Sciatic nerve (tissue), 2 donors: ENCODE measurements at places on chromosomes 5 and 9. TPM values are rescaled to one million over a fixed set of nuclear protein-coding genes. Genes with fewer than 3 reads are reported as not detected.

- no peak for DNase-seq
These were observed 84.8 kb upstream of the PAM start for GRCh38 chr5:102670224-102670836.

DNA sequence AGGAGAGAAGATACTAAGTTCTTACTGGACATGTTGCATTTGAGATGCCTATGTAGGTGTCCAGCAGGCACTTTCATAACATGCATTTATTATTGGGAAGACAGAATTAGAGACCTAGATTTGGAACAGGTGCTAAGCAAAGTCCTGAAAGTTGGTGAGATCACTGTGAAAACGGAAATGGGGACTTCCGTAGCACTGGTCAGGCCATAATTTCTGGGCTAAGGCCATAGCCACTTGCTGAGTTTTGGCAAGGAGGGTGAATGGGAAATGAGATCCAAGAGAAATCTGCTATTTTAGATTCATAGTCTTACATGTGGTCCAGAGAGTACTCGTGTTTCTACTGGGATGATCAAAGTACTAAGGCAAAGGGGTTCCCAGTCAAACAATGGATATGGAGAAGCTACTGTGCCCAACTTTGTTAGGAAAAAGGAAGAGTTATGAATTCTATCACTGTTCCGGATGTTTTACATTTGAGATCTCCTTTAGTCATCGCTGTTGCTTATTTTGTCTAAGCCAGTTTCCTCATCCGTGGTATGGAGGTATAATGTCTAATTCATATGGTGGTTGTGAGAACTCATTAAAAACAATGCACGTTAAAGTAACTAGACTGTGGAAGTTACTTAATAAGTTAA lies 33.4 kb downstream of the TEK start:
- DNase-seq: no peak

- no peak for DNase-seq
These were observed 117.0 kb upstream of the GNA14 start for GRCh38 chr9:77764894-77765780.

- no peak for DNase-seq
These were observed 9.4 kb upstream of the CCL28 start for GRCh38 chr5:43421450-43422133.

GRCh38 chr5:61702784-61703183 lies 370.7 kb downstream of the ZSWIM6 start:
- no peak for DNase-seq

GRCh38 chr9:96875461-96876142 lies 21.3 kb upstream of the ZNF782 start:
- no peak for DNase-seq

DNA sequence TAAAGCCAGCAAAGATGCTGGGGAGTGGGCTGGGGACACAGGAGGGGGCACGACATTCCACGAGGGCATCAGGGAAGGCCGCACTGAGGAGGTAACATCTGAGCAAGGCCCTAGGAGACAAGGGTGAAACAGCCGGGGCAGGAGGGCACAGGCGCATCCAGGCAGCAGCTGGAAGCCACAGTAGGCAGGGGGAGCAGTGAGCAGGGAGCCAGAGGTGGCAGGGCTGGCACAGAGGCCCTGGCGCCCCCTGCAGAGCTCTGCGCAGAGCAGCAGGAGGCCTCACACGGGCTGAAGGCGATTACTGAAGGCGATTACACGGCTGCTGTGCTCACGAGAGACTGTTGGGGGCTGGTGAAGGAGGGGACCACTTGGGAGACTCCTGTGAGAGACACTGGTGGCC lies 15.4 kb downstream of the LMAN2 start:
- no peak for DNase-seq

GRCh38 chr5:151674626-151675610 lies 11.8 kb downstream of the SPARC start:
- DNase-seq: no peak

- DNase-seq: no peak
These were observed 17.7 kb downstream of the ISOC1 start for GRCh38 chr5:129112295-129112694.

DNA sequence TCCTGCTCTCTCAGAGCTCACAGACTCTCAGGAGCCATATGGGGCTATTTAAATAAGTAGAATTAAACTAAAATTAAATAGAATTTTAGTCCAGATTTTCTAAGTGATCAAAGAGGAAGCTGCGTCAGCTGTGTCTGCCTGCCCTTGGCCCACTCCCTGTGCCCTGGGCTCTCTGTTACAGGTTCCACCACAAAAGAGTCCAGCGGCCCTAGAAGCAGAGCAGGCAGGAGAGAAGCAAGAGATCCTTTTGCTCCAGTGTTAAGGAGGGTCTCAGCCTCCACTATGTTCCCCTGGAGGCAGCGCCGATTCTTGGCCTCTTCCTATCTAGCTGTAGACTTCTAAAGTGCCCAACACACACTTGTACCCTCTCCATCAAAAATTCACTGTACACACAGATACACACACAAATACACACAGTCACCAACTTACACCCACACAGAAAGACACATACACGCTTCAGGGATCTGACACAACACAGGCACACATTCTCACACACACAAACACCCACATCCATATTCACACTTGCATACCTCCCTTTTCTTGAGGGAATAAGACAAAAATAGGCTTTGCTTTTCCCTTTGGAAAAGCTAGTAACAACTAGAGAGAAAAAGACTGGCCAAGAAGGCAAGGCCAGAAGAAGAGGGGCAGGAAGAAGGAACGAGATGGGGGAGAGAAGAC lies 5.5 kb upstream of the TNIP1 start:
- DNase-seq: no peak

DNA sequence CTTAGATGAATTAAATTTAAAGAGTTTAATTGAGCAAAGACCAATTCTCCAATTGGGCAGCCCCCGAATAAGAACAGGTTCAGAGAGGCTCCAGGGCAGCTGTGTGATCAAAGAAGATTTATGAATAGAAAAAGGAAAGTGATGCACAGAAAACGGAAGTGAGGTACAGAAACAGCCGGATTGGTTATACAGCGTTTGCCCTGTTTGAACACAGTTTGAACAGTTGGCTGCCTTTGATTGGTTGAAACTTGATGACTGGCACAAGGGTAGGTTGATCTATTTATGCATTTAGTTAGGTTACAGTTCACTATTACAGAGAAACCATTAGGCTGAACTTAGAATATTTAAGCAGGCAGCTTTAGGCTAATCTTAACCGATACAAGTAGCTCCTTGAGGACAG lies 29.5 kb downstream of the NIM1K start:
- no peak for DNase-seq

DNA sequence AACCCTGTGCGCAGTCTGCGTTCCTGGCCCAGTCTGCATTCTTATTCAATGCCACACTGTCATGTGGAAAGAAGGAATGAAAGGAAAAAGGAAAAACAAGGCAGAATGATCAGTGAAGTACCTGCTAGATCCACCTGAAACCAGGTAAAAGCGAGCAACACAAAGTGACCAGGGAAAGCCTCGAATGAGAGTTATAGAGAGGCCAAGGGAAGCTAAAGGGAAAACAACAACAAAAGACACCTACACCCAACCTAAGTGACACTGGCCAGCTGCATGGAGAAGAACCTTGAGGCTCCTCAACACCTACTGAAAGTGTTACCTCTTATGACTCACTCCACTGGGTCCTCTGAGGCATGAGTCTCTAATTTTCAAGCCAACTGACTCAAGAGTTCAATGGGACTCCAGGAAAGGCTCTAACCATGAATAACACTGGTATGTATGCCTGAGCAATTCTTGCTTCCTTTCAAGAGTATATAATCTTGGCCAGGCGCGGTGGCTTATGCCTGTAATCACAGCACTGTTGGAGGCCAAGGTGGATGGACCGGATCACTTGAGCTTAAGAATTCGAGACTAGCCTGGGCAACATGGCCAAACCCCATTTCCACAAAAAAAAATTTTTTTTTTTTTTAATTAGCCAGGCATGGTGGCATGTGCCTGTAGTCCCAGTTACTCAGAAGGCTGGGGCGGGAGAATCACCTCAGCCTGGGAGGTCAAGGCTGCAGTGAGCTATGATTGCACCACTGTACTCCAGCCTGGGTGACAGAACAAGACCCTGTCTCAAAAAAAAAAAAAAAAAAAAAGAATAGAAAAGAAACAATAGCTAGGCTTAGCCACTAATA lies 29.0 kb downstream of the MTMR12 start:
- no peak for DNase-seq

DNA sequence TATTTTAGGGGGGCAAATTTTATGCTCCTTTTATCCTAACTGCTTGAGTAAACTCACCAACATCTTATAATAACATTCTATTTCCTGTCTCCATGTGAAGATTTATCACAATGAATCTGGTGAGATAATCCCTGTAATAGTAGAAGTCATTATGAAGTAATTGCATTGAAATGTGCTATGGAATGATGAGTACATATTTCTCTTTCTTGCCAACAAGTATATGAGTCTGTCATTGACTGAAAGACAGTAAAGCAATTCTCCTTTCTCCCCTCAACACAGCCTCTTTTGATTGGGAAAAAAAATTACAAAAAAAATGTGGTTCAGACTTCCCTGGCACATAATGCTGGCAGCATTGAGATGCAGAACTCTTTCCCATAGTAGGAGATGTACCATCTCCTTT lies 459.2 kb upstream of the RGMB start:
- no peak for DNase-seq

DNA sequence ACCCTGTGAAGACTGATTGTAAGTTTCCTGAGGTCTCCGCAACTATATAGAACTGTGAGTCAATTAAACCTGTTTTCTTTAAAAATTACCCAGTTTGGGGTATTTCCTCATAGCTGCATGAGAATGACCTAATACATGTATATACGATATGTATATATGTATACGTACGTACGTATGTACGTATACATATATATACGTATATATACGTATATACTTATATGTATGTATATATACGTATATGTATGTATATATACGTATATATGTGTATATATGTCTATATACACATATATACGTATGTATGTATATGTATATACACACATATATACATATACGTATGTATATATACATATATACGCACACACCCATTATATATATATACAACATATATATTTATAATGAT lies 1153.0 kb upstream of the CDH18 start:
- no peak for DNase-seq

DNA sequence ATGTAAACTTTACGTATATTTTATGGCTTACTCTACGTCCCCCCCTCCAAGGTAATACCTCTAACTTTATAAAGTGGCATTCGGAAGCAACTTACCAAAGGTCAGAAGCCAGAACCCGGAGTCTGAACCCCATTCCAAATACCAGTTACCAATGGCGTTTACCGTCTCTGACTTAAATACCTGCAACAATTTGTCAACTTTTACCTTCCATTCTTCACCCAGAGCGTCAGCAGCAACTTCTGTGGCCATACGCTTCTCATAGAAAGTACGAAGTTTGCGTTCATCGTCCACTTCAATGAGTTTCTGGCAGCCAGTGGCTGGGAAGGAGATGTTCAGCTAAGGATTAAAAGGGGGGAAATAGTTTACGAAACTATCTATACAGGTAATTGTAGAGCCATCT lies 753 bp downstream of the RPS6 start:
- DNase-seq: no peak

- no peak for DNase-seq
These were observed 109.2 kb downstream of the RAPGEF6 start for GRCh38 chr5:131525805-131526204.

SLC6A3 gene
- not detected for total RNA-seq

KCNIP1 gene
- total RNA-seq: 2.1 TPM

HEMGN gene
- total RNA-seq: 6.4 TPM

PRUNE2 gene
- total RNA-seq: 55.3 TPM

CRB2 gene
- total RNA-seq: 0.58 TPM
